ENCODE measurements at places on chromosomes 2 and 18.

GRCh38 chr18:45663403-45664045 lies 48.2 kb downstream of the SLC14A2 start:
- DNase-seq: no peak

GRCh38 chr2:1032030-1032429 lies 81.4 kb downstream of the SNTG2 start:
- DNase-seq: no peak

DNA sequence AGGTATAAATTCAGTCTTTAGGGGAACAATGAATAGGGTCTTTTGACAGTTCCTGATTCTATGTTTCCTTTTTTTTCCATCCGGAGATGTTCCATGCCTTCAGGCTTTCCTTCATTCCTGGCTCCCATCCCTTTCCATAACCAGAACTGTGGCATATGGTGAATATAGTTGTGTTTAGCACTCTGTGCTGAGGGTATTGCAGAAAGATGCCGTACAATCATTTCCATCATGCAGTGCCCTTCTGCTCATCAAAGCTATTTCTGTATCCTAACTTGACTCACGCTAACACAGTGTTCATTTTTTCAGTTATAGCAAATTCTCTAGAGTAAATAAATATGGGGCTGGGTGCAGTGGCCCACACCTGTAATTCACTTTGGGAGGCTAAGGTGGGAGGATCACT lies 131.9 kb upstream of the EML6 start:
- no peak for DNase-seq

GRCh38 chr18:7584646-7585275 lies 17.6 kb downstream of the PTPRM start:
- no peak for DNase-seq

- peak; percentile 81 for DNase-seq
Observed at GRCh38 chr2:218898109-218898878, 17.6 kb downstream of the WNT10A start.

DNA sequence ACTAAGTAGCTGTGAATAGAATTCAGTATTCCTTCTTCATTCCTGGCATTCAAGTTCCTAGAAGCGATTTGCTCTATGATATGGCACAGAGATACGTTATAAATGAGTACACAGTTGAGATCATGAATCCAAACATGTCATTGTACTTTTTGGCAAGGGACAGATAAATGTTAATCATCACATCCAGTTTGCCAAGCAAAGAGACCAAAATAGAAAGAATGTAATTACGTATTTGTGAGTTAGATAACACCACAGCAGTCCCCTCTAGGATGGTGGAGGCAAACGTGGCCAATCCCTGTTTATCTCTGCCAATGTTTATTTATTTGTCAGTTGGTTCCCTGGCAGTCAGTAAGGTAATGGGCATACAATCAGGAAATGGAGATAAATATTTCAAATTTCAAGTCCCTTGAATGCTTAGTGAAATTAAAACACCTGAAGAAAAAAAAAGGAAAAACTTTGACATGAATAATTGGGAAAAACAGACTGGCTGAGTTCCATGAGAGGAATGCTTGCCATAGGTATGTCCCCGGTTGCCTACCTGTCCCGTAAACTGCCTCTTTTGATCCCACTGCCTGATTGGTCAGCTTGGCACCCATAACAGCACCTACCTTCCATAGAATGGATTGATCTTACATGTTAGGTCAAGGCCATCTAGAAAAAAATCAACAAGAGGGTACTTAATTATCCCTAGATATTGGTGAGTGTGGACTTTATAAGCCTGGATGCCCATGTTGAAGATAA lies 451.1 kb upstream of the NETO1 start:
- no peak for DNase-seq

GRCh38 chr2:64751286-64752260 lies 97.9 kb upstream of the SERTAD2 start:
- peak; percentile 30 for DNase-seq

DNA sequence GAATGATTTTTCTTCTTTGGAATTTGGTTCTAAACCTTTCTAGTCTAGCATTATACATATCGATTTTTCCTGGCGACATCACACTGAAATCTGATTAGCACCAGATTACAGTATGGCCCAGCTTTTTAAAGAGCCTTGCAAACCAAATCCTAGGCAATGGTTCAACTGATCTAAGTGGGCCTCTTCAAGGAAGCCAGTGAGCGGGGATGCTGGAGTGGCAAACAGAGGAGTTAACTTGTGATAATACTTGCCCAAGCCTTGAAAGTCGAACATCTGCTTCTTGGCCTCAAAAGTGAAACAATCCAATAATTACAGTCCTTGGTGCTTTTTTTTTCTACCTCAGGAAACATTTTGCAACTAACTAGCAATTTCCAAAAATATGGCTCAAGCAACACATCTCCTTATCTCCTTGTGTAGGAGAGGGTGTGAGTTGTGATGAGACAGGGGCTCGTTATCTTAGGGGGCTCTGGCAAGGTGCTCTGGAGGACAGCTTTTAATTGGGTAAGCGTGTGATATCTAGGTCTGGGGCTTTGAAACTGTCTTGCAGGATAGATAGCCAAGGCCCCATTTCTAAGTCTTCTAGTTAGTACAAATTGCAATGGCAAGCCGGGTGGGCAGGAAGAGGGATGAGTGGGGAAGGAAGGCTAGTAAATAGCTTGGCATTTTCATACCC lies 240.2 kb upstream of the CCDC68 start:
- no peak for DNase-seq

DNA sequence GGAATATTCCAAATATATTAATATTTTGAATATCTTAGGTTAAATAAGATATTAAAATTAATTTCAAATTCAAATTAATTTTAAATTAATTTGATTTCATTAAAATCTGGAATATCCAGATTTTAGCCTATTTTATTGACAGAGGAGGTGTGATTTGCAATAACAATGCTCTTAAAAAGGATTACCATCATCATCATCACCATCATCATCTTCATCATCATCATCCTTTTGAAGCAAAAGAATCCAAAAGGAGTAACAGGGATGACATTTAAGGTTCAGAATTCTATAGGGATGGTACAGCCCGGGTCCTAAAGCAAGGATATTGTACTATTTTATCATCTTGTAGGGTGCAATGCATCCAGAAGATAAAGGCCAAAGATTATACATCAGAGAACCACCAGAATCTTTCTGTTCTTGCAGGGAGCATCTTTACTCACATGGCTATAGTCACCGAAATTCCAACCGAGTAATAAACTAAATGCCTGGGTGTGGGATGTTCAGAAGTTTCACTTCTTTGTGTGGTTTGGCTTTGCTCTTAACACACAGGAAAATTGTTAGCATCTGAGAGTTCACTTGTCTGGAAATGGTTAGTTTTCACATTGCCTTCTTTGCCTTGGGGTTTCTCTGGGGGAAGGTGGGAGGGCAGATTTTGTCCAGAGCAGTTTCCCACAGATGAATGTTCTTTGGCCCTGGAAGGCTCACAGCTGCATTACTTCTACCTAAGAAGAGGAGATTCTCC lies 99.1 kb upstream of the ITGA6 start:
- DNase-seq: no peak
